Stimulated activated CD8-positive, alpha-beta memory T cell treated with anti-CD3 and anti-CD28 coated beads, Interleukin-7, amount 100 ng/mL, for 48 hours (primary cell): ENCODE measurements at places on chromosomes 12 and 14.

DNA sequence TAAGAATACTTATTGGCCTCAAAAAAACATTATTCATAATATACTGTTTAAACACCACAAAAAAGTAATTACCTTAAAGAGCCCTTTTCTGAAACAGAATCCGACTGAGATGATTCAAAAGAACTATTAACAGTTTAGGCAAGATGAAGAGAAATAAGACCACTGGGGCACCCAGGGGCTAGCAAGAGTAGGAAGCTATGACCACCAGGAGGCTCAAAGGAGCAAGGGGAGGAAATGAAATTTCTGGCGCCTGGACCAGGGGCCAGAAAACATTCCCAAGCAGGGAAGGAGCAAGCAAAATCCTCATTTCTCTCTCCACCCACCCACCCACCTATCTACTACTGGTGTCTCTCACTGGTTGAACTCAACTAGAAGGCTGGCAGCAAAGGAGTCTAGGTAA is 6.3 kb upstream of the DCAF4 start:
- no peak for DNase-seq

- no peak for DNase-seq
These were observed 215.0 kb downstream of the PRKD1 start for GRCh38 chr14:29712601-29713000.

- no peak for DNase-seq
These were observed 5.1 kb upstream of the MED13L start for GRCh38 chr12:116282371-116283286.

DNA sequence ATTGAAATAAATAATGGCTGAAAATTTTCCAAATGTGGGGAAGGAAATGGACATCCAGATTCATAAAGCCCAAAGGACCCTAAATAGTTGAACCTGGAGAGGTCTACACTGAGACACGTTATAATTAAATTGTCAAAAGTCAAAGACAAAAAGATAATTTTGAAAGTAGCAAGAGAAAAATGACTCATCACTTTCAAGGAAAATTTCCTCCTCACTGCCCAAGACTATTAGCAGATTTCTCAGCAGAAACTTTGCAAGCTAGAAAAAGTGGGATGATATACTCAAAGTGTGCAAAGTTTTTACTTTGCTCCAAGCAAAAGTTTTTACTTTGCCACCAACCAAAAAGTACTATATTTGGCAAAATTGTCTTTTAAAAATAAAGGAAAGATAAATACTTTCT is 15.9 kb upstream of the KRT83 start:
- no peak for DNase-seq

GRCh38 chr12:45763381-45763780 is 33.9 kb downstream of the ARID2 start:
- no peak for DNase-seq

DNA sequence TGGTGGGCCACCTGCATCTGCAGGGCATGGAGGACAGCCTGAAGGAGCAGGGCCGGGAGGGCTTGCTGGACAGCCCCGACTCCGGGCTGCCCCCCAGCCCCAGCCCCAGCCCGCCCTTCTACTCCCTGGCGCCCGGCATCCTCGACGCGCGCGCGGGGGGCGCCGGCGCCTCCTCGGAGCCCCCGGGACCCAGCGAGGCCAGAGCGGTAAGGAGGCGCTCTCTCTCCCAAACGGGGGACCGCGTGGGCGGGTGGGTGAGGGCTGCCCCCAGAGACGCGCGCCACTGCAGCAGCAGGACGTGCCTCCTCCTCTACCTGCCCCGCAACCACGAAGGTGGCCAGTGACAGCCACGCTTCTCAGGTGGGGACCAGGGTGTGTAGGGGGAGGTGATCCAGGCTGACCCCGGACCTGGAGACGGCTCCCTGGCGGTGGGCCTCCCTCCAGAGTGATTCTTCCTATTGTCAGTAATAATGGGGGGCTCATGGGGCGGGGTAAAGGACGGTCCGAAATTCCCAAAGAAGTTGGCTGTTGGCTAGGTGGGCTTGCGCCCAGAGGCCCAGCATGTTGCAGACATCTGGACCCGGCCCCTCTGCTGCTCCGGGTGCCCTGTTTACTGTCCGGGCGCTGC is 652 bp downstream of the RFLNA start:
- DNase-seq = no peak

DNA sequence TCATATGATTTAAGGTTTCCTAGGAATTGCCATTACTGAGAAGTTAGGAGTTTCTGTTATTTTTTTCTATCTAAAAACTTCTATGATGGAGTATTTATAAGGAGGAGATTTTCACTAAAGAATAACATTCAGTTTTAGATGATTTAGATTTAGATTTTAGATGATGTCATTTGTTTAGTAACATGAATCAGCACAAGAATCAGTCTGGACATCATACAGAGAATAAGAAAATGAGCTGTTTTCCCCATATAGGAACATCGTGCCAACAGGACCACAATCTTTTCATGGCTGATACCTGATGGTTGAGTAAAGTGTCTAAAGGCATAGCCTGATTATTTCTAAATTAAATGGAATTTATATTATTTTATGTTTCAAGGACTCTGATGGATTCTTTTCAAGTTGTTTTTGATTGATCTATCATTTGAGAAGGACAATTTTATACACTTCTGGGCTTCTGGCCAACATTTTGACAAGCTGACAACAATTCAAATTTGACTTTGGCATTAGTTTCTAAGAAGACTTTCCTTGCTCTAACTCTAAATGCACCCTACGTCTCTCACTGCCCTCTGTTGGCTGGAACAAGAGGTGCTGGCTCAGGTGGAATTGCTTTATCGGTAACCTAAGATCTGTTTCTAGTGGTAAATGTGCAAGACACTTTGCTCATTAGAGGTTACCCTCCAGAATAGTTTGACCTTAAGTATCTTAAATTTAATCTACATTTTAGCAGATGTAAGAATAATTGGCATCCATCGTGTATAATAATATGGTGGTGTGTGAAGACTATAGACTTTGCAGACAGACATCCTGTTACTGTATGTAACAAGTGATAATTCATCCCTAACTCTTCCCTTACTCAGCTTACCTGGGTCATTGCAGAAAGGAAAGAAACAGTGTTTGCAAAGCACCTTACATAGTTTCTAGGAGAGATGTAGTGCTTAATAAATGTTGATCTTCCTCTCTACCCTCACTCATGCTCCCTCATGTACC is 42.8 kb upstream of the CPSF6 start:
- DNase-seq = no peak

DNA sequence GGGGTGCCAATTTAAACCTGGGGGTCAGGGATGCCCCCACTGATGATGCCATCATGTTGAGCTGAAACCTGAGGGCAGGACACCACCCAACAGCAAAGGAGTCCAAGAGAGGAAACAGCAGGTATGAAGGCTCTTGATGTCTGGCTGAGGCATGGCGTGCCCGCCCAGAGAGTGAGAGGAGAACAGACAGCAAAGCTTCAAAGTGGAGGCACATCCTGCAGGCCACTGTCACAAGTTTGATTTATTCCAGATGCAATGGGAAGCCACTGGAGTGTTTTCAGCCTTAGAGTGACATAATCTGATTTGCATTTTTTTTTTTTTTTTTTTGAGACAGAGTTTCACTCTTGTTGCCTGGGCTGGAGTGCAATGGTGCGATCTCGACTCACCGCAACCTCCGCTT is 34.8 kb downstream of the IRF2BPL start:
- DNase-seq = no peak

DNA sequence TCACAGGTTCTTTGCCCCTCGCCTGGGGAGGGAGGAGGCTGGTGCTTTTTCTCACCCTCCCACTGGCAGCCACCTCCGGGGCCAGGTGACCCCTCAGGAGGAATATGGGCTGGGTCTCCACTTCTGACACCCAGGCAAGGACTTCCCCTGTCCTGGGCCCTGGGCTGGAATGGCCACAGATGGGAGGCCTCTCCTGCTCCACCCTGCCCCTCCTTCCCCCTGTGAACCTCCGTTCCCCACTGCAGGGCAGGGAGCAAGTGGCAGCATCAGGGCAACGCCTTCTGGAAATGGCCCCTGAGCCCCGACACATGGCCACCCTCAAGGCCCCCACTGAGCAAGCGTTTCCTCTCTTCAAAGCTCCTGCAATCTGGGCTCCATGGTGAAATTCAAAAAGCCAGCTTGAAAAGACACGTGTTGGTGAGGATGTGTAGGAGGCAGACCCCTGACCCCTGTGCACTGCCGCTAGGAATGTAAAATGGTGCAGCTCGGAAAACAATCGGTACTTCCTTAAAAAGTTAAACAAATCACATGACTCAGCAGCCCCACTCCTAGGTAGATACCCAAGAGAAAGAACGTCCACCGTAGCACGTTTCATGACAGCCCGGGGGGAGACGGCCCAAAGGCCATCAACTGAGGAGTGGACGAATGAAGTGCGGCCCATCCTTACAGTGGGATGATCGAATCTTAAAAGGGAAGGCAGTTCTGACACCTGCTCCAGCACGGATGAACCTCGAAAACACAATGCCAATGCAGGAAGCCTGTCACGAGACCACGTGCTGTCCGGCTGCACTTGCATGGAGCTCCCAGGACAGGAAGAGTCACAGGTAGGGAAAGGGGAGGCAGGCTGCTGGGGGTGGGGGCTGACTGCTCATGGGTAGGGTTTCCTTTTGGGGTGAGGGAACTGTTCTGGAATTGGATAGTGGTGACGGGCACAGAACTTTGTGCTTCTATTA is 11.5 kb downstream of the XRCC3 start:
- DNase-seq = no peak

DNA sequence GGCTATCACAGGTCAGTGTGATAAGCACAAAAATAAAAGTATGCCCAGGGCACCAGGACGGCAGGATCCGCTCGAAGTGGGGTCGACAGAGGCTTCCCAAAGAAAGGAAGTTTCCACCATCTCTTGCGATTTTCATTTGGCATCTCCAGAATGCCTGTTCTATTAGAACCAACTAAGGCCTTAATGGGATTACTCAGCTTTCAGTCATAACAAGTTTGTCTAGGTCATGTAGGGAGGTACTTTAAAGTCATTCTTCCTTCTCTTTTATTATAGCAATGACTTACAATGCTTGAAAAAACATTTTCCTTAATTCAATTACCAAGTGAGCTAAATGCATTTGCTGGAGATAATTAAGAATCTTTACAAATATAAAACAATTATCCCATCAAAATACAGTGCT is 83.6 kb upstream of the DIO3 start:
- no peak for DNase-seq

DNA sequence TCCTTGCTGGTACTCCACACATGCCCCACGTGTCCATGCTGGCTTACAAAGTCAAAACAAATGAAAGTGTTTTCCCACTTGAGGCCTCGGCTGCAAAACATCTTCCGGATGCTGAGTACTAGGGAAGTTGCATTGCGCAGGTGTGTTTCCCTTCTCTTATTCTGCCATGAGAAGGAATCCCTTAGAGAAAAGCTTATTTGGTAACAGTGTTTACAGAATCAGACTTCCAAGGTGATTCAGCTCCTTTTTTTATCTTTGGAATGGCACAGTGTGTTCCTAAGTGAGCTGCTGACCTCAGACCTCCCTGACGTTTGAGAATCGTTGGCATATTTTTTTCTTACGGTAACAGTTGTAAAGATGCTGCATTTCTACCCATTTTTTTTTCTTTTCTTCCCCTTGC is 211.3 kb downstream of the ESR2 start:
- no peak for DNase-seq

GRCh38 chr14:61179796-61180398 is 101.2 kb downstream of the TMEM30B start:
- no peak for DNase-seq

DNA sequence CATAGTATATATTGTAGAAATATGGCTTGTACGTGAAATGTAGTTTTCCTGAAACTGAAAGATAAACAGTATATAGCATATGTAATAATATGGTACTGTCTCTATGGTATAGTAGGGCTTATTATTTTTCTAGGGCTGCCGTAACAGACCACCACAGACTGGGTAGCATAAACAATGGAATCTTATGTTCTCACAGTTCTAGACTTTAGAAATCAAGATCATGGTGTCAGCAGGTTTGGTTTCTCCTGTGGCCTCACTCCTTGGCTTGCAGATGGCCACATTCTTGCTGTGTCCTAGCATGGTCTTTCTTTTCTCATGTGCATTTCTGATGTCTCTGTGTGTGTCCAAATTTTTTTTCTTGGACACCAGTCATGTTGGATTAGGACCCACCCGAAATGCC is 155.8 kb downstream of the TMTC2 start:
- DNase-seq = no peak

GRCh38 chr12:32435921-32436705 is 36.8 kb downstream of the FGD4 start:
- no peak for DNase-seq

GRCh38 chr12:82605115-82605514 is 81.6 kb upstream of the TMTC2 start:
- no peak for DNase-seq

DNA sequence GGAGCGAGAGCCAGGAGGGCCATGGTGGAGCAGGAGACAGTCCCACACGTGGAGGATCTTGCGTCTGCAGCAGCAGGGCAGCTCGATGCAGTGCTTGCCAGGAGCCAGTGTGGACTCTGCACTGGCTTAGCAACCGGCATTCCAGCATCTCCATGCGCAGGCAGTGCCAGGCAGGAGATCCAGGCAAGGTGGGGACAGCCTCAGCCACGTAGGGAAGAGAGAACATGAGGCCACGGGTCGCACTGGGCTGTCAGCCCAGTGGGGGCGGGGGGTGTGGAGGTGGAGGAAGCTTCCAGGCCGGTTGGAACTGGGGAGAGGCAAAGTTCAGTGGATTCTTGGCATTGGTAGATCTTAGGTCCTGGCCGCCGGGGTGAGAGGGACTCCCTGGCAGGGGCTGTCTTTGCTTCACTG is 121.0 kb upstream of the EVL start:
- DNase-seq = no peak

- DNase-seq = no peak
These were observed 623.0 kb downstream of the AACS start for GRCh38 chr12:125688223-125688622.

DNA sequence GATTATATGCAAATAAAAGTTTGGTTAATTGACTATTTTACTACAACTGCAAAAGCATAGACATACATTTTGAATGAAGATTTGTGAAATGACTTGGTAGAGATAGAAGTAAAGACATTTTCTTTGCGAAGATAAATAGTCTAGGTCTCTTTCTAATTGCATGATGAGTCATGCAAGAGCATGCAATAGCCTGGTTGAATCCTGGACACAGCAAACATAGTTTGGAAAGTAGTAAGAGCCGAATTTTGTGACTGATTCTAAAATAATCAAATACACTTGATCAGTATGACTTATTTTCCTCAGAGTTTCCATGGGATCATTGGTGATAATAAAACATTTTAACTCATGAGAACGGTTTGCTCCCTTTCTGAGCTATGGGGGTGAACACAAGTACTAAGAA is 27.7 kb upstream of the CAND1 start:
- DNase-seq = no peak

GRCh38 chr14:40629144-40629543 is 977.5 kb upstream of the LRFN5 start:
- no peak for DNase-seq
